ENCODE measurements at places on chromosomes 2 and 18. TPM values are rescaled to one million over a fixed set of nuclear protein-coding genes. Genes with fewer than 3 reads are reported as not detected.

GRCh38 chr2:66573821-66574233, 138.9 kb downstream of the MEIS1 start:
- peak; percentile 28 for DNase-seq

DNA sequence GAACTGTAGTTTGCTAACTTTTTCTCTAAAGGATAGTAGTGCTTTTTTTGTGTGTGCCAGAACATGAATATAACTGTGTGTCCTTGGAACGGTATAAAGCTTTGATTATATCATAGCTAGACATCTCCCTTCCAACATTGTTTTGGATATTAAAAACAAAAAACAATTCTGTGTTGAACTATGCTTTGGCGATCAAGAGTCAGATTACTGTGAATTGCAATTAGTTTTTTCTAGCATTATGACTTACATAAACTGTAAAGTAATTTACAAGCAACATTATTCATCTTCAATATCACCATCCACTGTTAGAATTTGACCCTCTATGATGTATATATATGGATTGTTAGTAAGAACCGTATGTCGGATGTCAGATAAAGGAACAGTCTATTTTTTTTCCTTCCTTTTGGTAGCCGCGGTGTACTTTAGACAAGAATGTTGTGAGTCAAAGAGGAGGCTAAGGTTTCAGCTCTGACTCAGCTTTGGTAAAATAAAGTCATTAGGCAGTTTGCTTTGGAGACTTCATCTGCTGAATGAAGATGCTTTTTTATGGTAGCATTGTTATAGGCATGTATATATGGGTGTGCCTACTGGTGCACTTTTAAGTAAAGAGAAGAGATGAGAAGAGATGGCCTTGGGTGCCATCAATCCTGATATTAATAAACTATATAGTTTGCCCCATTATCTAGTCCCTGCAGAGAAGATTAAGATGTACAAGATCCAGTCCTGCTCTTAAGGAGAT, 76.4 kb downstream of the LTBP1 start:
- DNase-seq: peak; percentile 82

- DNase-seq: no peak
Measured at GRCh38 chr2:71559080-71559827, 105.9 kb downstream of the DYSF start.

DNA sequence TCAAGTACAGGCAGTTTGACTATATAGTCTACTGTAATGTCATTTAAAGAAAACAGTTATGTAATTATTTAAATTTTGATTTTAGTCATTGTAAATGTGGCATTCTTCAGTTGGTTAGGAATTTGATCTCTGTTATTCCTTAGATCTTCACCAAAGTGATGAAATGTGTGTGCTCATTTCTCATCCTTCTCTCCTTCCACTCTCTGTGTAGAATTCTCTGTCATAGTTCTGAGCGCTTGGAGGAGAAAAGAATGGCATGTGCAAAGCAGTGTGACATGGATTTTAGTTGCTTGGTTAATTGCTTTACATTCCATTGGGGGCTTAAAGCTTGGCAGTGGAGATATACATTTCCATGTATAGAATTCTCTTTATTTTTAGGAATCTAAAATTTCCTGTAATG, 14.8 kb downstream of the PIK3C3 start:
- DNase-seq: no peak

GRCh38 chr18:51211552-51211951, 14.1 kb upstream of the MEX3C start:
- DNase-seq: peak; percentile 82

DNA sequence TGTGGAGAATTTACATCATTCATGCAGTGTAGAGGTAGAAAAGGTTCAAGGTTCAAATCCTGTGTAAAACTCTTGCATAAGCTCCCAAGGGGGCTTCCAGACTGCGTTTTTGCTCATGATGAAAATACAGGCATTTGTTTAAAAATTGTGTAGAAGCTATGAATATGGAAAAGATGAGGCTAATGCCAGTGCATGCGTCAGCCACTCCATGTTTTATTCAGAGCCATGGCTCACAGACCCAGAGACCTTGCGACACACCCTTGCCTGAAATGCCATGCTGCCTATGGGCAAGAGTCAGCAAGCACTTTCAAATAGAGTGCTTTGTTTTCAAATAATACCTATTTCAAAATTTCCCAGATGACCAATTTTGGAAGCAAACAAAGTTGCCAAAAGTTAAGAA, 262.3 kb downstream of the TRIB2 start:
- DNase-seq: no peak

DNA sequence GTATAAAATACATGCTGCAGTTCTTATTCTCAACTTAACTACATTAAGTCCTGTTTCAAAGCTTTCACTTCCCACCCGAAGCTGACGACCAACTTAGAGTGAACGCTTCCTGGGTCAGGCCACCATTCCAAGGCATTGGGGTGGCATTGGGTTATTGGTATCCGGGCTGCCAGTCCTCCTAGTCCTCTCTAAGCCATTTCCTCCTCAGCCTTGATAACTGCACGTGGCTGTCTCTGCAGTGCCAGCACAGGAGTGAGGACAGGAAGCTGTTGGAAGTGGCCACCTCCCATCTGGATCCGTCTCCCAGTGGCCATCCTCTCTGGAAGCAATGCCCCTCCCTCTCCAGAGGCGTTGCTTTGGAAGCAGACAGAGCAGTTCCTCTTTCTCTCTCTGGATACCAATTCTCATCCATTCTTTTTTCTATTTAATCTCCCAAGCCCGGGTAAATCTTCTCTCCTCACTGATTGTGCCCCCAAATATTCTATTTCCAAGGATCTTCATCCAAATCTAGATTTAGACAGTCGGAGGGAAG, 354.7 kb downstream of the EIPR1 start:
- no peak for DNase-seq

DNA sequence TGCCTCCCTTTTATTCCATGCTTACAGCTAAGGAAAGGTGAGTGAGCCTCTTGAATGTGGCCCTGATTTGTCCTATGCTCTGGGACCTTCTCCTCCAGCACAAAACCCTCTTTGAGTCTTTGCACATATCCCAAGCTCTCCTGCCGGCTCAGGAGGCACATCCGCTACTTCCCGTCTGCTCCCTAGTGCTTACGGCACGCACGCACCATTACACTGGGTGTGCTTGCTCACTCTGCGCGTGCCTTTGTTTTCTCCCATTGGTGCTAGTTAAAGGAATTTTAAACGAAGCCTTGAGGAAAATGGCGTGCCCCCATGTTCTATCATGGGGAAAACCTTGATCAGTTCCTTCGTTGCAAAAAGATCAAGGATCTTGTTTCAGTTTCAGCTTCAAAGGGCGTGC, 7.9 kb upstream of the DGKD start:
- DNase-seq: no peak

- DNase-seq: no peak
Measured at GRCh38 chr2:43174368-43174916, 52.0 kb downstream of the ZFP36L2 start.

DNA sequence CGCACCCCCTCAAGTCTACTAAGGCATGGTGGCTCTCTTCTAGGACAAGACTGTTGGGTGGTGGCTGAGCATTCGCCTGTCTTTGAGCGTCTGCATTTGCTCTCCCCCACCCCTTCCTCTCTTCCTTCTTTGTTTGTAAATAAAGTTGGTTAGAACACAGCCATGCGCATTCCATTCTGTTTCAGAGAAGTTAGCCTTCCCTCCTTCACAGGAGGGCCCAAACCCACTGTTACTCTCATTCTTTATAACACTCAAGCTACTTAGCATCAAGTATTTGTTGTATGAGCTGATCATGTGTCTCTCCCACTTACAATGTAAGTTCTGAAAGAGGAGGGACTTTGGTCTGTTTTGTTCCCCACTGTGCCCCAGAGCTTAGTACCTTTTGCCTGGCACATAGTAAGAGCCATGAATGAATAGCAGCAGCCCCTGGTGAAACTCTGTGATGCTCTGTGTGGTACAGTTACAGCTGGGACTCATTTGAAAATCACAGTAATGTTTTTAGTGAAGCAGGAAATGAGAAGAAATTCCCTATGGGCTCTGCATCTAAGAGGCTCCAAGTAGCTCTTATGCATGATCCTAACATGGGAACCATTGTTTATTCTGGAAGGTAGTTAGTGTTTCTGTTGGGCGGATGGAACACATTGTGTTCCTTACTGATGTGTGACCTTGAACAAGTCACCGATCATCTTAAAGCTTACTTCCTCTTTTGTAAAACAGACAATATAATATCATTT, 7.7 kb downstream of the MGAT5 start:
- peak; percentile 82 for DNase-seq

GRCh38 chr2:23542230-23542789, 157.3 kb downstream of the KLHL29 start:
- no peak for DNase-seq

DNA sequence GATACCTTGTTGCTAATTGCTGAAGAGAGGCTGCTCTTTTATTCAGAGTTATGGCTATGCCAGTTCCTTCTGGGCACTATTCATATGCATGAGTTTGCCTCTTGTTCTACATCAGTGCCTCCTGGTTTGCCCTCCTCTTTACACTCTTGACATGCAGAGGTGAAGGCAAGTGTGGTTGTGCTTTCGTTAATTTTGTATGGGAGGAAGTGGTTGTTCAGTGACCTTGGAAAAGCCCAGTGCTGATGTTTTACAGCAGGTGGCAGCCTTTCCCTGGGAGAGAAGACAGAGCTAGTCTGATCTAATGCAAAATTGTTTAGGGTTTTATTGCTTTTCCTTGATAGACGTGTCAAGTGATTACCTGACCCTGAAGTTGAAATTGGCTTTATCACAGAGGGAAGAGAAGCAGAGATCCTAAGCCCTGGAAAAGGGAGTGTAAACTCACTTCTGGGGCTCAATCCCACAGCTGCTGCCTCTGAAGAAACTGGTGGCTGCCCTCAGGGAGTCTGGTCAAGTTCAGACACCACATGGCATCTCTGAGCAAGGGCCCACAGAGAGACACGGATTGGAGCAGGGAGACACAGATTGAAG, 30.5 kb upstream of the VPS54 start:
- peak; percentile 82 for DNase-seq

GRCh38 chr18:77077941-77078689, 54.5 kb downstream of the MBP start:
- DNase-seq: no peak

- DNase-seq: no peak
Measured at GRCh38 chr2:212854116-212854515, 297.3 kb downstream of the IKZF2 start.

DNA sequence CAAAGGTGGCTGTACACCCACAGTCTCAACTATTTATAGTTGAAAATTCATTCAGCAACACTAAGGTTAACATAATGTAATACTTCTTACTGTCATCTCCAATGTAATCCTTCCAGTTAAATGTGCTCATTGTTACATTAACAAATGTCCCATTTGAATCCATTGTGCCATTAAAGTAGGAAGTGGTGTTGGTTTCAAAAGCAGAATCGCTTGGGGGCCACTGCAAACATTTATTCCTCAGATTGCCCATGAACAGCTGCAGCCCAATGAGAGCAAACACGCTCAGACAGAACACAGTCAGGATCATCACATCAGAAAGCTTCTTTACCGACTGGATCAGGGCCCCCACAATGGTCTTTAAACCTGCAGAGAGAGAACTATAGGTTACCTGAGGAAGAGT, 41.4 kb downstream of the SCN3A start:
- no peak for DNase-seq

- DNase-seq: no peak
Measured at GRCh38 chr18:9771977-9772660, 64.0 kb downstream of the RAB31 start.

DNA sequence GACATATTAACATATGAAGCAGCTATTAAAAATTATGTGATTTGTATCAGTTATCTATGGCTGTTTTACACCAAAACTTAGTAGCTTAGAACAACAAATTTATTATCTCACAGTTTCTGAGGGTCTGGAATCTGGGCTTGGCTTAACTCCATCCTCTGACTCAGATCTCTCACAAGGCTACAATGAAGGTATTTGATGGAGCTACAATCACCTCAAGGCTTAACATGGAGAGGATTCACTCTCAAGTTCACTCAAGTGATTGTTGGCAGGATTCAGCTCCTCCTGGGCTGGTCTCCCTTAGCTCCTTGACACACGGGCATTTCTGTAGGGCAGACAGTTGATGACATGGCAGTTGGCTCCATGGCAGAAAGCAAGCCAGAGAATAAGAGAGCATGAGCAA, 133.0 kb upstream of the SLC14A2 start:
- DNase-seq: peak; percentile 33

DNA sequence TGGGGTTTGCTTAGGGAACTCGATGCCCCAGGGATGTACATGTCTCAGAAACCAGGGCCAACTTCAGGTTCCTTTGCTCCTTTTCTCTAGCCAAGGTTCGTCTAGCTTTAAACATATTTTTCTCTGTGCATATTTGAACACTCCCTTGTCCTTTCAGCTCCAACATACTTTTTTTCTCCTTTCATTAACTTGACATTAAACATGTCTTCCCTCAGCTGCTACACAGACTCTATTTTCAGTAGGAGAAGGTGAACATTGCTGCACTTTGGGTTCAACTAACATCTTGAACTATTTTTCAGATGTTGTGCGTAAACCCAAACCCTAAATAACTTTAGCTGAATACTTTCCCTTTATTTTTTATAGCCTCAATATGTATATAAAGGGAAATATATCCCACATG, 212.9 kb downstream of the MTX2 start:
- no peak for DNase-seq

DNA sequence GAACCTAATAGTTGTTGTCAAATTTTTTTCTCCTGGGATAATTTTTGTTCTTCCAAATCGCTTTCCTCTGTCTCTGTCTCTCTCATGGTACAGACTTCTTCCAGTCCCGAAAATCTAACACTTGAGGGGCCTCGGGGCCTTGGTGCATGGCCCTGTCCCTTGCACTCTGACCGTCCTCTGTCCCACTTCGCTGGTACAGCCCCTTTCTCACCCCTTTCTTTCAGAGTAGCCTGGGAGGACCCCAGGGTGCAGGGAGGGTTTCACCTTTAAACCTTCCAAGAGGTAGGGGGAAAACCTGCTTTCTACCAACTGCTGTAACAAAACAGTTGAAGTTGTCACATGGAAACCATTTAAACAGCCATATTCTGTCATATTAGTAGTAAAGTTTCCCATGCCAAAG, 22.2 kb upstream of the FAHD2A start:
- no peak for DNase-seq

DNA sequence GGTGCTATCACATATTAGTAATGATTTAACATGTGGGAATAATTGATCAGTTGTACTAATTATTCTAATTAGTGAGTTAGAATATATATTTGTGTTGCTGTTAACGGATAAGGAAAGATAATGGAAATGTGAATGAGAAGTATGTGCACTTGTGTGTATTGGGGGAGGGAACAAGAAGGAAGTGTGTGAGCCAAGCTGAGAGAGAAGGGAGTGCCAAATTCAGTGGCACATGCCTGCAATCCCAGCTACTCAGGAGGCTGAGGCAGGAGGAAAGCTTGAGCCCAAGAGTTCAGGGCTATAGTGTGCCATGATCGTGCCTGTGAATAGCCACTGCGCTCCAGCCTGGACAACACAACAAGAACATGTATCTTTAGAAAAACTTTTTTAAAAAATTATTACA, 9.3 kb downstream of the BARD1 start:
- no peak for DNase-seq

RBKS gene
- 1.4 TPM for total RNA-seq

KRCC1 gene
- total RNA-seq: 15.1 TPM

ABHD1 gene
- 0.09 TPM for total RNA-seq

ALK gene
- total RNA-seq: 0.27 TPM

SLC38A11 gene
- total RNA-seq: not detected

CHST9 gene
- total RNA-seq: not detected

TMEM247 gene
- total RNA-seq: not detected

WDR33 gene
- 34.4 TPM for total RNA-seq

KLHL30 gene
- 0.33 TPM for total RNA-seq

NT5C1B gene
- not detected for total RNA-seq

CPS1 gene
- 35.7 TPM for total RNA-seq

RASGRP3 gene
- total RNA-seq: 5.9 TPM

All from fibroblast of the aortic adventitia (primary cell).